ENCODE measurements at places on chromosomes 1 and 21.

DNA sequence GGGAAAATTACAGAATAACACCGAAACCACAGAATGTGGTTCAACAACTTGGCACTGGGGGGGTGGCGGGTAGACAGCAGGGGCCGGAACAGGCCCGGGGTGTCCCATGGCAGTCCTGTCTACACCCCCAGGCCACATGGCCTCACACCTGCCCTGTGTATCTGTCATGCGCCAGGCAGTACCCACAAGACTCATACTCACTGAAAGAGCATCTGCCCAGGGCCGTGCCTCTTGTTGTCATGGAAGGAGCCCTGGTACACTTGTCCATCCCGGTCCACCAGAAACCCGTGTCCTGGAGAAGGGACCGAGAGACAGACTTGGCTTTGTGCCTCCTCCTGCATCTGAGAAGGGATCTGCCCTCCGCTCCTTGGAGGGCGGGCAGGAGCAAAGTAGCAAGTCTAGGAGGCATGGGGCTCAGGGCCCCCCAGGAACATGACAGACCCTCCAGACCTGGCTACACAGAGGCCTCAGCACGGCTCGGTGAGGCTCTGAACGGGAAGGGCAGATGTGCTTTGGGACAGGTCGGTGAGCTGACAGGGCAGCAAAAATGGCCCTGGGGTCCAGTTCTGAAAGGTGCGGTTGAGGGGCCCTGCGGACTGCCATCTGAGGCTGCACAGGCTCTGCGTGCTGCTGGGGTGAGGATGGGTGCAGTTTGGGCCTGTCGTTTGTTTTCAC lies 5.6 kb downstream of the MORN1 start:
- no peak for DNase-seq

DNA sequence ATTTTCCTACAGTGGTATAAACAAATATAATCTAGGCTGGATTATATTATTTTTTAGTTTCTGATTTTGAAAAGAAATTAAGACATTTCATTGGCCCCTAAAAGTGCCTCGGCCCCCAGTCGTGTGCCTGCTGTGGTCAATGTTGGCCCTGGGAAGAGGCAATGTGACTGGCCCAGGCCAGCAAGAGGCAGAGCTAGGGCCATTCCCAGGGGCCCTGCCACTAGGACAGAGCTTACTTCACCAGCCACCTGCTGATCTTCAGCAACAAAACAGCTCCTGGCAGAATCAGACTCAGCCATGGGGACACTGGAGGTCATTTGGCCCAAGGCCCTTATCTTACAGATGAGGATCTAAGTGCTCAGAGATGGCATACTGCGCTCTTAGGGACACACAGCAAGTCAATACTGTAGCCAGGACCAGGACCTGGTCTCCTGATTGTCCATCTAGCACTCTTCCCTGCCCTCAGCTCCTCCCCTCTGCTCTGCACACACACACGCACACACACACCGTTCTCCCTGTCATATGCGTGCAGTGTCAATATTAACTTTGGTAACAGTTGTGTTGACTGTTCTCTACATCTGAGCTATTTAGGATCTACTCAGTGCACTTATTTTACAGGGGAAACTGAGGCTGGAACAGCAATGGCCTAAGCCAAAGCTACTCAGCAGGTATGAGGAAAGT lies 16.6 kb upstream of the KLHDC7A start:
- DNase-seq, result no peak

DNA sequence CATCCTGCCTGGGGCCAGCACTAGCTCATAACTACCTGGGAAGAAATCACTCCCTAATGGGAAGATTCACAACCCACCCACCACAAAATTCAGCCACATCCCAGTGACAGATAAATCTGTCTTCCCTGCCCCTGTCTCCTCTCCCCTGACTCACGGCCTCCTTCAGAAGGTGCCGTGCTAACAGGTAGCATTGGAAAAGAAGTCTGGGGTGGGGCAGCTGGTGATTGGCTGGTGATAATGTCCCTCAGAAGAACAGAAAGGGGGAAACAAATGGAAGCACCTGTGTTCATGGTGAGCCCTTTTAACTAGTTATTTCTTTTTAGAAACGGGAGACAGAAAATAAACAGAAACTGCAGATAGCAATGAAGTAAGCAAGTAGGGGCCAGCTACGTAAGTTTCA lies 29.1 kb downstream of the ITPKB start:
- no peak for DNase-seq

DNA sequence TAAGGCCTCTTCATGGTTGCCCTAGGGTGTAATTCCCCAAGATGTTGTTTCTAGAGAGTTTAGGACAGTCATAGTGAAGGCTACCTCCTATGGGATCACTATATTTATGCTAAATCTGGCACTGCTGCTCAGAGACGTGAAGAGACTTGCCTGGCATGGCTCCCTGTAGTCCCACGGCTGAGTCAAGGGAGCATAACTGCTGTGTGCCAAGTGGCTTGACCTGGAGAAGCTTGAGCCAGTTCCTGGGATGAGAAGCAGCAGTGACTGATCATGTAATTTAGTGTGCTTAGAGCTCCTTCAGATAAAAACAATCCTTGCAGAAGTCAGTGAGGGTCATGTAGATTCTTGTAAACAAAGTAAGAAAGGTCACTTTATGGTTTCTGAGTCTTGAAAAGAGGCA lies 68.9 kb upstream of the TSPAN2 start:
- DNase-seq, result no peak

DNA sequence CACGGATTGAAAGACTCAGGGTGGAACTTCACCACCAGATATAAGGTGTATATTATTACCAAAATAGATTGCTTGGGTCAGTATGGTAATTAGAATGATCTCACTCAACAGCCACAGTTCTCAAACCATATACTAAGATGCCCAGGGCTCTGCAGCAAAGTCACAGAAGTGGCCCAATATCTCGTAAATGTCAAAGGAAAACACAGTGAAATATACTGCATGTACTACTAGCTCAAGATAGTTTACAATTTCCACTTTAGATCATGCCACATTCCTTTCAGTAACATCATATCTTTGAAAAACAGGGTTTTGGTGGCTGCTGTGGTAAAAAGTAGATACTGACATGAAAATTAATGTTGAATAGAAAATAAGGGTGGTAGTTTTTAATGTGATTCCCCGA lies 180.3 kb upstream of the ATP1B1 start:
- DNase-seq, result no peak

DNA sequence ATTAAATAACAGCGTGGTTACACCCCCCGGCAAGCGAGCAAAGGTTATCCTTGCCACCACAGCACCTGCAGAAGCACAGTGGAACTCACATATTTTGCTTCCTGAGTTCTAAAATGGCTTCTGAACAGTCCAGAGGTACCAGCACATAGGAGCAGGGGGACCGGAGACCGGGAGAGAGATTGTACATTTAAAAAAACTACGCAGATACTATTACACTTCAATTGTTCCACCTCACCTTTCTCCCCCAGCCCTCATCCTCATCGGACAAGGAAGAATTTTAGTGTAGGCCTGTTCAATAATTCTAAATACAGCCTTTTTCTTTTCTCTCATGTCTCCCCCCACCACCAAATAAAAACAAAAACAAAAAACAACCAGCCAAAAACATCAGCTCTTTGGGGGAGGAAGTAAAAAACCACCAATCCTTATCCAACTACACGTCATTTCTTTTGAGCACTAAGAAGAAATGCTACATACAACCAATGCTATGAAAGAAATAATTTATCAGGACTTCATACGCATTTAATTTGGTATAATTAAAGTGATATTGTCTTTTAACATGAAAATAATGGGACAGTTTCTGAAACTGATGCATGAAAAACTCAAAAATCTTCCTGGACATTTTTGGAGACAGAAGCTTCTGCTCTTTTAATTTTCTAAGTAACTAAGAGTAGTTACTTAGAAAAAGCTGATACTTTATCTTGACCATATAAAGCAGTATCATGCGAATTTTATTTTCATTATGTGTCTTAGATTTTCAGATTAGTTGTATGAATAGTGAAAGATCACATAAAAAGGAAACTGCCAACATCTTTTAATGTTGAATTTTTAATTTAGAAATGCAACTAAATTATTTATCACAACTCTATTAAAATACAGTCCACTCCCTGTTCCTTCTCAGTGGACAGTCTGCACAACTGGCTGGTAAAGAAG lies 9.1 kb downstream of the CDKN2C start:
- DNase-seq, result no peak

DNA sequence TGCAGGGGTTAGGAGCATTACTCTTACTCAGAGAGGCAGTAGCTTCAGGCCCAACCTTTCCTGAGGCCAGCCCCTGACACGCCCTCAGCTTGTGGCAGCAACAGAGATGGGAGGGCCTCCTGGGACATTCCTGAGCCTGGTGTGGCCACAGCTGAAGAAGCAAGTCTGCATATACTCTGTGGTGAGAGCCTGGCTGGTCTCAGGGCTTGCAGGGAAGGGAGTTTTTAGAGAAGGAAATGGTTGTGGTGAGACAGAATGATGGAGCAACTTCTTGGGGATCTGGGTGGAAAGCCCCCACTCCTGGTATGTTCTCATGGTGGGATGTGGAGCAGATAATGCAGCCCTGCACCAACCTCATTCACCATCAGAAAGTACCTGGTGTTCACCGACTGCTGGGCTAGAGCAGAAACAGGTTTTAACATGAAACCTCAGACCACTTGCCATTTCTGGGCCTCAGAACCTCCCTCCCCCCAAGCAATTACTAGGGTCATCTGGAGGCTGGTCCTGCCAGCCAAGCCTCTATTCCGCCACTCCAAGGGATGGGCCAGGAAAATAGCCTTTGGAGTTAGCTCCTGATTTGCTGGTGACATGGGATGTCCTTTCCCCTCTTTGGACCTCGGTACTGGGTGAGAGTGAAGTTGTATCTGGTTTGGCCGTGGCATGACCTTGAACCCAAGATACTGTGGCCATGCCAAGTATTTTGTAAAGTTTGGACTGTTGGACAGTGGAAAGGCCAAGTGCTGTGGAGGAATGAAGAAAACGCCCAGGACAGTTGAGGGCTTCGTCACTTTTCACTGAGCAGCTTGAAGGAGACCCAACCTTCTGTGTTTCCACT lies 28.1 kb upstream of the RNF19B start:
- DNase-seq, result no peak

GRCh38 chr1:48875552-48876329 lies 99.0 kb upstream of the BEND5 start:
- no peak for DNase-seq

DNA sequence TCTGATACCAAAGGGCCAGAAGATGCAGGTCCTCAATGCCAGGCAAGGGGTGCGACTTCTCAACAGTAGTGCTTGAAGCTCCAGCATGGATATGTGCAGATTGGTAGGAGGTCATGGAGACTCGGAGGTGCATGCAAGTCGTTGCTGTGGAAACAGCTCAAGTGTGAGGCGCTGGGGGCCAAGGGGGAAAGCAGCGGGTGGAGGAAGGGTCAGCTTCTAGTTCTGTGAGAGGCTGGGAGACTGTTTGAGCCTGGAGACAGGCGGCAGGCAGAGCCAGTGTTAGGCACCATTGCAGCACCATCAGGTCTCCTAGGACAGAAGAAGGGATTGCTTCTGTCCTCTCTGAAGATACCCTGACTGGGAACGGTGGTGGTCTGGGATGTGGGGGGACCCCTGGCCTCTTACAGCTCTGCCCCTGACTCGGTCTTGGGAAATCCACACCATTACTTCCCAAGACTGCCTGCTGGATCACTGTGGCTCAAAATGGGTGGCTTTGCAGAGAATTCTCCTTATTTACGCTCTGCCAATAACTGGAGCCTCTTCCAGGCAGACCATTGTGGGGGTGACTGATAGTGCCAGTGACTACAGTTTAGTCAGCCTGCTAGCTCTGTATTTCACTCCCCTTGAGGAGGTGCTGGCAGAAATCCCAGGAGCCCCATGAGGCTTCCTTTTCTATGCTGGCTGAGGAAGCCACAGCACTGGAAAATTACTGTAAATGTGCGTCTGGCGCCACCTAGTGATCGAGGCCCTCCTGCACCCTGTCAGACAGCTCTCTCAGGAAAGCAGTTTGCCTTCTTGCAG lies 46.3 kb upstream of the VANGL1 start:
- peak; percentile 23 for DNase-seq

DNA sequence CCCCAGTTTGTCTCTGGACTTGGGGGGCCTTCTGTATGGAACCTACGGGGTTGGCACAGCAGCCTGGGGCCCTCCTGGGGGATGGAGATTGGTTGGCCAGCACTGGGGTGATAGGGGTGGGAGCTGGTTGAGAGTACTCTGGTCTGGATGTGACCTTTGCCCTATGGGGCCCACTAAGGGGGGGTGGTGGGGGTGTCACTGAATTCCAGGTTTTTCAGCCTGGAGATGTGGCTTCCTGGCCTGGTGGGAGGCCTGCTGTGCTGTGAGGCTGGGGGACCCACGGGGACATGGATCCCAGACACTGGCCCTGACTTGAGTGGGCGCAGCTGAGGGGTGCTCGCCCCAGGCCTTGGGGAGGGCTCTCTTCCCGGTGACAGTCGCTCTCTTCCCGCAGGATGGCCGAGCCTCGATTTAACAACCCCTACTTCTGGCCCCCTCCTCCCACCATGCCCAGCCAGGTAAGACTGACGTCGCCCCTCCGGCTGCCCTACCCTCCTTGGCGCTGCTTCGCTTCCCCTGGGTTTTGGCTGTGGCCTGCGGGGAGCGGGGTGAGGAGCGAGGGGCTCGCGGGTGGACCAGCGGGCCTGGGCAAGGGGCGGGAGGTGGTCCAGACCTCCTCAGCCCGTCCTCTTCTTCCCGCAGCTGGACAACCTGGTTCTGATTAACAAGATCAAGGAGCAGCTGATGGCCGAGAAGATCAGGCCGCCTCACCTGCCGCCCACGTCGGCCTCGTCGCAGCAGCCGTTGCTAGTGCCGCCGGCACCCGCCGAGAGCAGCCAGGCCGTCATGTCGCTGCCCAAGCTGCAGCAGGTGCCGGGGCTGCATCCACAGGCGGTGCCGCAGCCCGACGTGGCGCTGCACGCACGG lies 19.6 kb downstream of the ZNF362 start:
- DNase-seq, result no peak

DNA sequence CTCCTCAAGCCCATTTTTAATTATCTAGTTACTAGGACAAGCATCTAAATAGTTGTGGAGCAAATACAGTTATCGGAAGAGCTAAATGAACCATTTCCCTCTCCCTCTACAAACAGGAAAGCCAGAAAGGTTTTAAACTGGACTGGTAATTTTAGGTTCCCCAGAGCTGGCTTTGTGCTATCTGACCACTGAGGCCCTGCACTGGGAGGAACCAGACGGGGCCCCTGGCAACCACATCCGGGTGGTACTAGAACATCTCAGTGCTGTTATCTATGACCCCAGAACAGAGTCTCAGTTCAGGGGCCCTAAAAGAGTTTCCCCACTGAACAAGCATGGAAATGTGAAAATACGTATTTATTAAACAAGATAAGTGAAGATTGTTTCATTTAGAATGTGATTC lies 7.7 kb upstream of the RSPH1 start:
- DNase-seq, result no peak

GRCh38 chr1:45306319-45306718 lies 20.4 kb upstream of the HPDL start:
- no peak for DNase-seq

- DNase-seq, result no peak
Measured at GRCh38 chr1:172452536-172453152, 8.8 kb upstream of the PIGC start.
